ENCODE measurements at places on chromosomes 1 and 21.

DNA sequence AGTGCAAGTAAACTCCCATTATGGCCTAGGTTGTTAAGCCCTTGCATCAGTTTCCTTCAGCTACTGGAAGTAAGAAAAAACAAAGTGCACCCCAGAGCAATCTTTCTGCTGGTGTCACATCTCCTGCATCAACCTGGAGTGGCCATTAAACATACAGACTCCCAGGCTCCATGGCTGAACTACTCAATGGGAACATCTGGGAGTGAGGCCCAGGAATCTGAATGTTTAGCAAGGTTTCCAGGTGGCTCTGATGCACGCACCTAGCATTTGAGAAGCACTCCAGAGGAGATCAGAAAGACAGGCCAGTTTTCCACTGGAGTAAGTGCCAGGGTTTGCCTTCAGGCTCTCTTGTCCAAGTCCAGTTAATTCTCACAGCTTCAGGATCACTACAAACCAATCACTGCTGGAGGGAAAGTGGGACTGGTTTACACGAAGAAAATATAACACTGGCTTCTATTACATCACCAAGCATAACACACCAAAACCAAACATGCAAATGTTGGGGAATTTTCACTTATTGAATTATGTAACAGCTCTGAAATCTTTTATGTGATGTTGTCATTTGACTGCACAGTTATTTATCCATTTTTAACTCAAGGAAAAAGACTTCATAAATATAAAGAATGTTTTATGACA is 22.3 kb upstream of the ABCA4 start:
- DNase-seq = no peak

- DNase-seq = no peak
These were observed 35.3 kb upstream of the PAXBP1 start for GRCh38 chr21:32806810-32807386.

DNA sequence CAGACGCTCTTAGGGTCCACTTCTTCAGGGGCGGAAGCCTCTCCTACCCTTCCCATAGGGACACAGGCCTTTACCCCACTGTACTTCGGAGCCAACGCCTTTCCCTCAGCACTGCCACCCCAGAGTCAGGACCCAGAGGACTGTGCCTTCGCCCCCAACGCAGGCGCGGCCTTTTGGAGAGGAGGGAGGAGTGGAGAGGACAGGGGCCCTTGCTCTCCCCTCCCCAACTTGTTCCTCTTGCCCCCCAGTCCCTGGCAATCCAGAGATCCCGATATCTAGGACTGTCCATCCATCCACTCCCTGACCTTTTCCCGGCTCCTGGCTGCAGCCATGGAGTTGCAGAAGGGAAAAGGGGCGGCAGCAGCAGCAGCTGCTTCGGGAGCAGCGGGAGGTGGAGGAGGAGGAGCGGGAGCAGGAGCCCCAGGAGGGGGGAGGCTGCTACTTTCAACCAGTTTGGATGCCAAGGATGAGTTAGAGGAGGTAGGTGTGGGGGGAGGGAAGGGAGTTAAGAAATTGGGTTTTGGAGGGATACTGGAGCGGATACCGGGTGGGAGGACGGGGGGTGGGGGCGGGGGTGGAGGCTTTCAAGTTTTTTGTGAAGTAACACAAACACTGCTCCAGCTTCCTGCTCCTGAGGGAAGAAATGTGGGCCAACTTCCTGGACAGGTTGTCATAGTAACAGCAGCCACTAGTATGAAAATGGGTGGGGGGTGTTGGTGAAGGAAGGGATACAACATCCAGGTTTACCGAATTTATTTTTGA is 636 bp downstream of the INTS3 start:
- DNase-seq = peak; percentile 54

GRCh38 chr1:224739997-224740684 is 124.0 kb downstream of the CNIH3 start:
- no peak for DNase-seq

DNA sequence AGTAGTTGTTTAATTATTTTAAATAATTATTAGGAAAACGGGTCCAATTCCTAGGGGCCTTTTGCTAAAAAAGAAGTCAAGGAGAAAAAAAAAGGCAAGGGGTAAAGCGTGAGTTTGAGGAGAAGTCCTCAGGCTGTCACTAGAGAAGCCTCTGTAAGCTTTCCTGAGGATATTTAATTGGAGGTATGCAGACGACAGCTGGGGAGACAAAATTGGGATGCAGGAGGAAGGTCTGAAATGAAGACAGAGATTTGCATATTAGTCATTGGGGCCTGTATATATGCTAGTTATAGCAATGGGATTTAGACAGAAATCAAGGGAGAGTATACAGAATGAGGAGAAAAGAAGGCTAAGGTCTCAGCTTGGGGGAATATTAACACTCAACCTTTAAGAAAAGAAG is 8.6 kb downstream of the ATP6V1G3 start:
- no peak for DNase-seq

DNA sequence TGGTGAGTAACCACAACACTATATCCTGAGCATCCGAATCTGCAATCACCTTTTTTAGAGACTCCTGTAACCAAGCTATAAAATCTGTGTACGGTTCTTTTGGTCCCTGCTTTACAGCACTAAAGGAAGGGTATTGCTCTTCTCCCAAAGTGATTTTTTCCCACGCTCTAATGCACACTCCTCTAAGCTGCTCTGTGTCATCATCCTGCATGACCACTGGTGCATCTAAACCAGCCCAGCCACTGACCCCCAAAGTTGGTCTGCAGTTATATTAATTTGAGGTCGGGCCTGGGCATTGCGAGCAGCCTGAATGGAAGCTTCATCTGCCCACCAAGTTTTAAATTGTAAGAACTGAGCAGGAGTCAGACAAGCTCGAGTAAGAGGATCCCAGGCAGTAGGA is 480.0 kb downstream of the PTPRU start:
- no peak for DNase-seq

GRCh38 chr1:3892748-3893147 is 7.3 kb downstream of the C1orf174 start:
- no peak for DNase-seq

- no peak for DNase-seq
These were observed 1.8 kb downstream of the FNDC5 start for GRCh38 chr1:32868806-32869455.

DNA sequence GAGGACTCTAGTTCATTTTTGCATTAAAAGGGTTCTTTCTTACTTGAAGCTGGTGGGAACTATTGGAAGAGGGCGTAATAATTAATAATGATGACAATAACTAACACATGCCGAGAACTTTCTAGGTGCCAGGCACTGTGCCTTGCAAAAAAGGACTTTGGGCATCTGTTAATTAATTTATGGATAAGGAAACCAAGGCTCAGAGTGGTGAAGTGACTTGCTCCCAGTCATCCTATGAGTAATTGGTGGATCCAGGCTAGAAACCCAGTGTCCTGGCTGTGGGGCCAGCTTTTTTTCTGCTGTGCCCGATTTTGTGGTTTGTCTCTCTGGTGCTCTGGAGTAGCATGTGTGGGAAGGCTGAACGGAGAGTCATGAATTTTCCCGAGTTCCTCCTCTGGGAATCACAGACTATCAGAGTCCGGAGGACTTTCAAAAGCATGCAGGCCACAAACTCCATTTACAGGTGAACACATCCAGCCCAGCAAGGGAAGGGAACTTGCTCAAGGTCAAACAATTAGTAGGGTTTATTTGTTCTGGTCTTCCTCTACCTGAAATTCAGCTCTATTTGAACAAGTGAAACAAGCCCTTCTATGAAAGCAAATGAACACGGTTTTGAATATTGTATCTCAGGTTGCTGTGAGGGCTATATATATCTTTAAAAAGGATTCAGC is 23.4 kb downstream of the ROR1 start:
- no peak for DNase-seq

DNA sequence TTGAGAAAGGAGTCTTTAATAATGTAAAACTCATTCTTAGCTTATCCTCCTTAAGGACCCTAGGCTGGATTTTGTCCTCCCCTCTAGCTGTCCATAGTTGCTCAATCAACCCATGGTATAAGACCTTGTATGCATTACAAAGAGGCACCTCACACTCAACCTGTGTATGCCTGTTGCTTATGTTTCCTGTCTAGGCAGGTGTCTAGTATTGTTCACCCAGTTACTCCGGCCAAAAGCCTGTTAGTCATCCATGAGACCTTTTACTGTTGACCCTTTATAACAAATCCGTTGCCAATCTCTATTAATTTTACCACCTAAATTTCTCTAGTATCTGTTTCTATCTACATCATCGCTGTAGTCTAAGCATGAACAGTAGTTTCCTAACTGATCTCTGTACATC is 3.7 kb downstream of the LYPLAL1 start:
- DNase-seq = no peak

DNA sequence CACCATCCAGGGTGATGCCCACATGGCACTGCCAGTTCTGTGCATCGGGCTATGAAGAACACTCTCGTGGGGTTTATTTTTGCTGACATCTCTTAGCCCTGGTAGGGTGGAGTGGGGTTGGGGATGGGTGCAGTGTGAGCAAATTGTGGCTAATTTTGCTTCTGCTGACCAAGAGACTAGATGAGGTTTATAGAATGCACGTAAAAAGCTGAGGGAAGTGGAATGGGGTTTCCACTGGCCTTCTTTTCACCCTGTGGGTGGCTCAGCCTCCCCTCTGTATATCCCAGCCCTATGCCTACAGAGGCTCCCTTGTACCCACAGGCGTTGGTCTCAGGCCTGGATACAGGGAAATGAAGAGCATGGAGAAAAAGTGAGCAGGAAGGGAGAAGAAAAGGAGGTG is 44.1 kb upstream of the RAB4A start:
- no peak for DNase-seq

- no peak for DNase-seq
These were observed 188.0 kb upstream of the C21orf91 start for GRCh38 chr21:18007121-18007520.

Measured in nephron progenitor cell (in vitro differentiated cells).